Activated CD4-positive, alpha-beta T cell treated with anti-CD3 and anti-CD28 coated beads for 24 hours (primary cell): ENCODE measurements at places on chromosomes 3 and 15.

- DNase-seq, result no peak
Measured at GRCh38 chr3:150067561-150067960, 96.9 kb upstream of the PFN2 start.

GRCh38 chr15:64696481-64696880 is 78.9 kb downstream of the RBPMS2 start:
- DNase-seq, result no peak

DNA sequence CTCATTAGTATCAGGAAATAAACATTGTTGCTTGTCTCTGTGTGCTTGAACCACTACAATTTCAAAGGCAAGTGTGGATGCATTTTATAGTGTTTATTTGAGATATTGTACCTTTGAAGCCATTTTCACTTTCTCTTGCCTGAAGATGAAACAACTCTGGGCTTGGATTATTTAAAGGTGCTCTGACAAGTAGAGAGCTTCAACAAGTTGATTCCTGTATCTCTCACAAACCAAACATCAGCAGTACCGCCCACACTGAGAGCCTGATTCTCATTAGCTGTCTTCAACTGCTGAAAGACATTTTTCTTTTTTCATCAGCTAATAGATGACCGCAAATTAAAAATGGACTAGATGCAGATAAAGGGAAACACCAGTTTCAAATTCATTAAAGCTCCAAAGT is 806 bp upstream of the CERS3 start:
- DNase-seq, result no peak

DNA sequence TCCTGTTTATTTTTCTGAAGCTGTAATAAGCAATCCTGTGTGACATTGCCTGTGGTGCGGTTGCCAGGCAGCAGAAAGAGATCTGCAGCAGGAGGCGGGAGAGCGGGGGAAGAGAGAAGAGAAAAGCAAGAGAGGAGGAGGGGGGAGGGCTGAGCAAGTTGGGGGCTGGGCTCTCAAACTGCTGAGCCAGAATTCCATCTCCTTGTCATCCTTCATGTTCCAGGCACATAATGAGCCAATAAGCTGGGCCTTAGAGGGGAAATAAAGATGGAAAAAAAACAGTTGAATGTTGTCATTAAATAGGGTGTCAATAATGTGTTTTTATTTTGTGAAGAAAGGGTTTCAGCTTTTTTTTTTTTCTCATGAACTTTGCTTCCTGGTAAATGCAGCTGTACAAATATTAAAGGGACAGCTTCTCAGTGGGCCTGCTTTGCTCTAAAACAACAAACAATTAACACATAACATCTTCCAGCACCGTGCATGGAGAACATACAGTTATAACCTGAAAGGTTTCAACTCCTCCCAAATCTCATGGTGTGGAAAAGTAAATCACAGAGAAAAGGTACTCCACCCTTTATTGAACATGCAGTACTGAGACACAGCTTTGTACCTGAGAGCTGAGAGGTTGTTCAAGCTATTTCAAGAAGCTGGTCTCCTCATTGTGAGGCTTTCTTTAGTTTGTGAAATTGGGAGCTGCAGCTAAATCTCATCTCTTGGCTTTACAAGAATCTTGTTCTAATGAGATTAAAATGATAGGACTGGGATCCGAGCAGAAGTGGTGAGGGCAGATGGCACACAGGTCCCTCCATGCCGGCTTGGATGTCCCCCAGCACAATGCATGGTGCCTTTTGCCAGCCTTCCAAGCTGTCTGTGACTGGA is 451.1 kb upstream of the KCNMB2 start:
- peak; percentile 22 for DNase-seq

- no peak for DNase-seq
Measured at GRCh38 chr3:144296808-144297207, 325.2 kb downstream of the DIPK2A start.
